ENCODE measurements at places on chromosomes 5 and 9. TPM values are rescaled to one million over a fixed set of nuclear protein-coding genes. Genes with fewer than 3 reads are reported as not detected.

DNA sequence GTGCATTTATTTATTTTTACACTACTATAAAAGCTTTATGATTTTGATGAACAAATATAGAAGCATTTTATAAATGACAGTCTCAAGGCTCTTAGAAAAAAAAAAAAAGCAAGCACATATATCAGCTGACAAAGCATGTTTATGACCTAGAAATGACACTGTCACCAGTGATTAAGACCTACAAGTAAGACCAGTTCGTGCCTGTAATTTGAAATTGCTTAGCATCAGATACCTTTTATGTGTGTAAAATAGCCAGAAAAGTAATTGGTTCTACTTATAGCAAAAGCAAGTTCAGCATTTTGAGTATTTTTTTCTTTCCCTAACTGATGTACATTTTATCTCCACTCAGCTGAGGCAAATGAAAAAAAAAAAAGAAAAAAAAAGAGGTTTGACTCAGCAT is 808.4 kb downstream of the CDH18 start:
- DNase-seq, result no peak

GRCh38 chr9:107425101-107426025 is 64.2 kb downstream of the KLF4 start:
- peak; percentile 94 for DNase-seq

GRCh38 chr5:140222416-140222815 is 47.4 kb downstream of the CYSTM1 start:
- DNase-seq, result no peak

- peak; percentile 81 for DNase-seq
Observed at GRCh38 chr9:88537761-88538091, 2.7 kb downstream of the NXNL2 start.

DNA sequence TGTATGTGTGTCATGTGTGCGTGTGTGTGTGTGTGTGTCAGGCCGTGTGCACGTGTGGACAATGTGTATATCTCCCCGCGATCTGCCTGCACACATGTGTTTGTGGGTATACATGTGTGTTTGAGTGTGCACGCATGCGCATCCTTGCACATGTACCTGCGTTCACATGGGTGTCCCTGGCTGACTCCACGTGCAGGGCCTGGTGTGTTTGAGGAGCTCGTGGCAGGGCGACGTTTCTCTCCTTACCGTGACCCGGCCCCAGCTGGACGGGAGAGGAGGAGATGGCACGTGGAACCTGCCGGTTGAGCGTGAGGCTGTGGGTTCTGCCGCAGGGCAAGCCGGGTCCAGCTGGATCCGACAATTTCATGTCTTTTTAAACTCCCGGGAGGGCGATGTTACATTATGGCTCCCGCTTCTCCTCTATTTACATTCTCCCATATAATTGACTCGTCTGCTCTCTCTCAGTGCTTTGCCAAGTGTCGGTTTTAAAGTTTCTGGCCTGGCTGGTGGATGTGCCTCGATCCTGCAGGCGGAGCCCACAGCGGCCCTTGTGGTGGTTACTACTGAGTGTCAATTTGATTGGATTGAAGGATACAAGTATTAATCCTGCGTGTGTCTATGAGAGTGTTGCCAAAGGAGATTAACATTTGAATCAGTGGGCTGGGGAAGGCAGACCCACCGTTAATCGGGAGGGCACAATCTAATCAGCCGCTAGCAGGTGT is 5.9 kb downstream of the COL5A1 start:
- DNase-seq, result no peak

DNA sequence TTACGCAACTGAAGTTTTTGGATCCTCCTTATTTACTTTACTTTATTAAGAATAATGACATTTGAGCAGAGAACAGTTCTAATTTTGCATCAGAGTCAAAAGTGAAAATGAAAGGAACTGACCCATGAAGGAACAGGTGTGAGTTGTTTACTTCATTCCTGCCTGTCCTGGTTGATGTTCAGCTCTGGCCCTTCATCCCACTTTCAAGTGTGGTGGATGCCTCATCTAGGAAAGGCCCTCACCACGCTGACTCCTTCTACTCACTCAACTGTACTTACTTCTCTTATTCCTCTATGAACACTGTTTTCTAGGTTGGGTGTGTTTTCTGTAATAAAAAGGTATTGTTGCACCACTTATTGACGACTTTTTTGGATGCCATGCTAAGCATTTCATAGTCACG is 61.8 kb upstream of the PLEKHG4B start:
- no peak for DNase-seq

PRRC1 gene
- 52.8 TPM for polyA plus RNA-seq

CCNJL gene
- polyA plus RNA-seq, result 6.3 TPM

SLC35D2 gene
- 26.5 TPM for polyA plus RNA-seq

PCDHB10 gene
- polyA plus RNA-seq, result 5.1 TPM

ADAMTS16 gene
- polyA plus RNA-seq, result 4.8 TPM

Measured in muscle of leg (tissue), 16 donors.